ENCODE measurements at places on chromosomes 13 and 19.
A peak's percentile ranks its signal among the peaks of the same experiment; 100 is the strongest.

DNA sequence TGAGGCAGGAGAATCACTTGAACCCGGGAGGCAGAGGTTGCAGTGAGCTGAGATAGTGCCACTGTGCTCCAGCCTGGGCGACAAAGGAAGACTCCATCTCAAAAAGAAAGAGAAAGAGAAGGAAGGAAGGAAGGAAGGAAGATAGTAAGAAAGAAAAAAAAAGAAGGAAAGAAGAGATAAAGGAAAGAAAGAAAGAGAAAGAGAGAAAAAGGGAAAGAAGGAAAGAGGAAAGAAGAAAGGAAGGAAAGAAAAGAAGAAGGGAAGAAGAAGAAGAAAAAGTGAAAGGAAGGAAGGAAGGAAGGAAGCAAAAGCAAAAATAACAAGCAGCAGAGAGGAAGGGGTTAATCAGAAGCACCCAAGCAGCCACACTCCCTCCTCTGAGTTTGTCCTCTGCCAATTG is 32.1 kb downstream of the NWD1 start:
- DNase-seq, result no peak

DNA sequence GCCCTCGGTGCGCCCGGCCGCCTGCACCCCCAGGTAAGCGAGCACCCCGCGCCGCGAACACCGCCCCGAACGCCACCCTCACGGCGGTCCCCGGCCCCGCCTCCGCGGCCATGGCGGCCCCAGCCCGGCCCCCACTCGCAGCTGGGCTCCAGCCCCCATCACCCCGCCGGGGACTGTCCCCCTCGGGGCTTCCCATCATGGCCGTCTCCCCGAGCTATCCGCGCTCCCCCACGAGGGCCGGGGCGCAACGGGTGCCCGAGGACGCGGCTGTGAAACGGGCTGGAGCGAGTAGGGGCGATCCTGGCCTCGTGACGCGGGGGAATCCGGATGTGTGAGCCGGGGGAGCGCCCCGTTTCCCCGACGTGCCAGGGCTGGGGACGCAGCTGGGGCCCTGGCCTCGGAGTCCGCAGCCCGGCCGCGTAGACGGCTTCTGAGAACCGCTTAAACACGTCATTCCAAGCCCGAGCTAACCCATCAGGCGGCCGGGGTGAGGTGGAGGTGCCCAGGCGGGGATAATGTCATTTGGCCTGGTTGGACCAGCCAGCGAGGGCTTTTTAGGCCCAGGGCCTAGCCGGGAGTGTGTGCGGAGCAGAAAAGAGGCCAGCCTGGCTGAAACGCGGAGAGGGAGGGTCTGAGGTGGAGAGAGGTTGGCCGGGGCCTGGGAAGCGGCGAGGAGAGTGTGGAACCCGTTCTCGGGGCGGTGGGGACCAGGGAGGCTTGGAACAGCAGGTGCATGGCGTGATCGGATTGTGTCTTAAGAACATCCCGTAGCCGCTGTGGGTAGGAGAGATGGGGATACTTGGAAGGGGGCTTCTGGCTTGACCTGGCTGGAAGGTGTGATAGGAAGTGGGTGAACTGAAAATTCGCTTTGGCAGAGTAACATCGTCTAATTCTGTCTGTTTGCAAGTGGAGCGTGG is 550 bp downstream of the CERS4 start:
- peak; percentile 78 for DNase-seq

GRCh38 chr19:33273881-33274662 is 28.3 kb downstream of the CEBPA start:
- no peak for DNase-seq

- no peak for DNase-seq
Observed at GRCh38 chr13:110925023-110925612, 10.2 kb upstream of the ANKRD10 start.

DNA sequence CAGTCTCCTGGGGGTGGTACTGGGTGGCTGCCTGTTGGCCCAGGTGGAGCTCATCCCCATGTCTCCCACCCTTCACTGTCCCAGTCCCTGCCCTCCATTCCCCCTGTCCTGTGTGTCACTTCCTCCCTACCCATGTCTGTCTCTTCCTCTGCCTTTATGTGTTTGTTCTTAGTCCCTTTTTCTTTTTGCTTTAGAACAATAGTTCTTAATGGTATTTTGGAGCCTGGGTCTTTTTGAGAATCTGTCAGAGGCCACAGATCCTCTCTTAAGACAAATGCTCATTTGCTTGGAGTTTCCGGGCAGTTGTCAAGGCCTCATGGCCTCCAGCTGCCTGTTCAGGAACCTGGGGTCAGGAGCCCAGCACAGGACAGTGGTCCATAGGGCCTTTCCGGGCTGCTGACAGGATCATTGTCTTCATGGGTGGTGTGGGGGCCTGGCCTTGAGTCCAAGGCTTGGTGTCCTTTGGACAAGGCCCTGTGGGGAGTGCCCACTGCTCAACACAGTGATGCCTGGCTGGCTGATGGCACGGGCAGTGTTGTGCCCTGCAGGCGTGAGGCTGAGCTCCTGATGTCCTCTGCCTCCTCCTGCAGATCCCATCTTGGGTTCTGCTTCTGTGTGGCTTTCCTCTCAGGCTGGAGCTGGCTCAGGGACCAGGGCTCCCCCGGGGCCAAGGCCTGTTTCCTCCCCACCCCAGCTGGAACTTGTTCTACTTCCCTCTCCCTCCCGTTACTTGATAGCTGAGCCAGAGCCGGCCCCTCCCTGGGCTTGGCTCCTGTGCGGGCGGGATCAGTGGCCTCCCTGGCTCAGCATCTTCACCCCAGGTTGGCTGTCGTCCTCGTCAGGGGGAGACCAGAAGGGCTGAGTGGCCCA is 3.5 kb downstream of the EGLN2 start:
- no peak for DNase-seq
